AG08395 (cell line): ENCODE measurements at places on chromosomes 2 and 18.

DNA sequence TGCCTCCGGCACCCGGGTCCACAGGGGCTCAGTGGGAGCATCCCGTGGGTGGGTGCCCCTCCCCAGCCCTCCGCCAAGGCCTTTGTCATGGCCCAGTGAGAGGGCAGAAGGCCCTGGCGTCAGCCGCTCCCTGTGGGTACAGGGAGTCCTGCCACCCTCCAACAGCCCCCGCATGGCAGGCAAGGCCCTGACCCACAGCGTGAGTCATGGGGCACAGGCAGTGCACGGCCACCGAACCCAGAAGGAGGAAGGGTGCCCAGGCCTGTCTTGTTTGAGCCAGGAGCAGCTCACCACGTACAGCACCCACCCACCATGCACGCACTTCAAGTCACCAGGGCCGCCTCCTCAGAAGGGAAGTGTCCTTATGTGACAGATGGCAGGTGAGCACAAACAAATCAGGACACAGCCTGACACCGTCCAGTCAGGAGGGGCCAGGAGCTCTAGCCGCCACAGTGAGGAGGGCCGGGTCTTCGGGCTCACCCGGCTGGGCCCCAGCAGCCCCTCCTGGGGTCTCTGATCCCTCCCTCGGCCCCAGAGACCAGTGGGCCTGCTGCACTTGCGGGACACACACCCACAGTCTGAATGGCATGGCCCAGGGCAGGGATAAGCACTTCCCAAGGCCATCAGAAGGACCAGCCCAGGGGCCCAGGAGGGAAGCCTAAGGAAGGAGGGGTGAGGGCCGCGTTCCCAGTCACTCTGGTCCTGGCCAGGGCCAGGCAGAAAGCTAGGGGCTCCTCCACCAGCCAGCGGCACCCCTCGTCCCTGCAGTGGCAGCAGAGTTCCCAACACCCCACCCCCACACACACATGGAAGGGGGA, 25.8 kb downstream of the BIN1 start:
- DNase-seq, result no peak

GRCh38 chr2:178264211-178264610, 69.9 kb downstream of the OSBPL6 start:
- DNase-seq, result no peak

DNA sequence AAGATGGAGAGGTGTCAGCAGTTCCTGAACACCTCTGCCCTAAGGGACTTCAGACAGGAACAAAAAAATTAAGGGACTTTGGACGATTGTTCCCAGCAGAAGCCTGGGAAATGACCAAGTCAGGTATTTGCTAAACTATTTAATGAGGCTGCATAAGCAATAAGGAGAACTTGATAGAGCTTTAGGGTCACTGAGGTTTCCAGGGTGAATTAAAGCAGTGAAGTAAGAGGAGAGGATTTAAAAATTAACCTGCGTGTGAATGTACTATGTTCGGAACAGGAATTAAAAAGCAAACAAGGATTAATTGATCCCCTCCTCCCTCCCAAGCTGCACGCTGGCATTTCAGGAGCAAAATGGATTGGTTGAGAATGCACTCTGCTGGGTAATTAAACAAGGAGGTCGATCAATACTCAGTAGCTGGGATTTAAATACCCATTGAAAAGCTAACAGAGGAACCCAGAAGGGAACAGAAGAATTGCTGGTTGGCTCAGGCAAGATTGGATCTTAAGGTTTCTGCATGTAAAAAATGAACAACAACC, 157.2 kb downstream of the RNF152 start:
- DNase-seq, result no peak

GRCh38 chr18:62790871-62791772, 75.8 kb downstream of the PHLPP1 start:
- peak; percentile 23 for DNase-seq

DNA sequence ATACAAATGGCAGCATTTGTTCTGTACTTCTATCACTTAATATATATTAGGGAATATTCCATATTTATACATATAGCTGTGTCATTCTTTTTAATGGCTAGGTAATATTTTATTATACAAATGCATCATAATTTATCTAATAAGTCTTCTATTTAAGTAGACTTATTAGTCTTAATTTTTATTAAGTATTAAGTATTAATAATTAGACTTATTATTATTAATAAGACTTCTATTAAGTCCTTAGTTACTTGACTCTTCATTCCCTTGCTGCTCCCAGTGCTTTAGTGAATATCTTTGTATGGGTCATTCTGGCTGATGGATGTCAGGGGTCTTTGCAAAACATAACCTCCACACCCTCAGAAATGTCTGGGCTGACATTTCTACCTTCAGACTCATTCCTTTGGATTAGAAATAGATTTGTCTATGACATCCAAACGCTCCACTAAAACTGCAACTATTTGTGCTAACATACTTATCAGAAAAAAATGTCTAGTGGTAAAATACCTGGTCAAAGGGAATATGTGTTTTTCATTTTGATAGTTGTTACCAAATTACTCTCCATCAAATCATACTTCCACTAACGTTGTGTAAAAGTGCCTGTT, 35.8 kb downstream of the EN1 start:
- no peak for DNase-seq

GRCh38 chr18:57631697-57632096, 10.1 kb upstream of the NARS1 start:
- DNase-seq, result no peak

GRCh38 chr2:179478771-179479170, 214.1 kb upstream of the SESTD1 start:
- no peak for DNase-seq

DNA sequence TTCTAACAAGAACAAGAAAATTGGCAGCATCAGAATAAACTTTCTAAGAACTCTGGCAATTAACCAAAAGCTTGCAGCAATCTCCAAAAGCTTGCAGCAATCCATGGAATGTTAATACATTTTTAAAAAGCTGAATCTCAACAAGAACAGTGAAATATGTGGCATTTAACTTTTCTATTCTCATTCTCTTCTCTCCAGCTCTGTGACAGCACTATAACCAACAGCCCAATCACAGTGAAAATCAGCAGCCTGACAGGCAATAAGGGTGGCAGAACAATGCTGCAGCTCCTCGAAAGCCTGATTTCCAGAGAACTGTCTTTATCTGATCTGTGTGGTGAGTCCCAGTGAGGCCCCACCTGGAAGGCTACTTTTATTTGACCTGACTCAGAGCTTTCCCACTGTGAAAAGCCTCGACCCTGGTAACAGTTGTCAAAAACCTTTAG, 60.0 kb downstream of the TMEM131 start:
- DNase-seq, result peak; percentile 50
